CD4-positive, alpha-beta T cell treated with Interferon alpha-2 for 1 hour (primary cell): ENCODE measurements at places on chromosomes 2 and 18.

DNA sequence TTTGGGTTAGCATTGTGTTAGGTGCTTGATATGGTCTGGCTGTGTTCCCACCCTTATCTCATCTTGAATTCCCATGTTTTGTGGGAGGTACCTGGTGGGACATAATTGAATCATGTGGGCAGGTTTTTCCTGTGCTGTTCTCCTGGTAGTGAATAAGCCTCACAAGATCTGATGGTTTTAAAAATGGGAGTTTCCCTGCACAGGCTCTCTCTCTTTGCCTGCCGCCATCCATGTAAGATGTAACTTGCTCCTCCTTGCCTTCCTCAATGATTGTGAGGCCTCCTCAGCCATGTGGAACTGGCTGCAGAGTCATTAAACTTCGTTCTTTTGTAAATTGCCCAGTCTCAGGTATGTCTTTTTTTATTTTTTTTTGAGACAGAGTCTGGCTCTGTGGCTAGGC lies 2.8 kb downstream of the MSH2 start:
- no peak for DNase-seq

GRCh38 chr18:5419030-5419429 lies 123.5 kb upstream of the ZBTB14 start:
- DNase-seq, result no peak

DNA sequence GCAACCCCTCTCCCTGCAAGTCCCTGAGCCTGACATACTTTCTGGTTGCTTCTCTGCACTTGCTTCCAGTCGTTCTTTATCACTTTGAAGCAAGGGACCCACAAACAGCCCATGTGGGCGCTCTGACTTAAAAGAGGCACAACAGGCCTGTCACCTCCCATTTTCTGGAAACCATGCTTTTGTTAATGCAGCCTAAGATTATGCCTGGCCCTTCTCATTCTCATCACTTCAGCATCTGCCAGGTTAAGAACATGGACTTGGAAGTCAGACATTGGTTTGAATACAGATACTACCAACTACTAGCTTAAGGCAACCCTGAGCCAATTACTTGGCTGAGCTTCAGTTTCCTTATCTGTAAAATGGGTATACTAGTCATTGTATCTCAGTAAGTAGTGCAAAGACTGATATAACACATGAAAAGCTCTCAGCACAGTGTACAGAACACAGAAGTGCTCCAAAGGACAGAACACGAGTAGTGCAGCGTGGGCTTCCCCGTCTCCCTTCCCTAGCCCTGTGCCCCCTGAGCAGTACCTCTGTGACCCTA lies 141.4 kb downstream of the TNS1 start:
- no peak for DNase-seq

GRCh38 chr2:64866797-64867196 lies 122.4 kb upstream of the SLC1A4 start:
- DNase-seq, result no peak

DNA sequence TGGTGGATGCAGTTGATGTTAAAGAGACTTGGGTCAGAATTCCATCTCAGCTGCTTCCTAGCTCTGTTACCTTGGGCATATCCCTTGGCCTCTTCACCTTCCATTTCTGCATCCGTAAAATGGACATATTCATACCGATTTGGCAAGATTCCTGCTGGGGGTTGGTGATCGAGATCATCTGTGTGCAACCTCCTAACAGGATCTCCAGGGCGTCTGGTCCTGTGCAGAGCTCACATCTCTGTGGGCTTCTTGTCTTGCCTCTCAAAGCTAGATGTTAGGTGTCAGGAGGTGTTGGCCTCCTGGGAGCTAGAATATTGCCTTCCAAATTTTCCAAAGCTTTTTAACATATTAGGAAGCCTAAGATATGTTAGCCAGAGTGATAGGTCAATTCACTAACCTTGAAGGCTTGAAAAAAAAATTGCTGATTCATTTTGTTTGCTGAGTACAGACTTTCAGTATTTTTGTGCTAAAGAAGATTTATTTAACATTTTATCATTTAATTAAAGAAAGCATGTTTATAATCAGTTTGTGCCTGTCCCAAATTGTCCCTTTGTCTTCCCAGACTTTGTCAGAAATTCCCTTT lies 69.7 kb upstream of the ZNF516 start:
- no peak for DNase-seq

- no peak for DNase-seq
Observed at GRCh38 chr2:120670771-120671480, 64.7 kb upstream of the GLI2 start.

- no peak for DNase-seq
Observed at GRCh38 chr18:61985681-61986080, 92.9 kb upstream of the RNF152 start.

DNA sequence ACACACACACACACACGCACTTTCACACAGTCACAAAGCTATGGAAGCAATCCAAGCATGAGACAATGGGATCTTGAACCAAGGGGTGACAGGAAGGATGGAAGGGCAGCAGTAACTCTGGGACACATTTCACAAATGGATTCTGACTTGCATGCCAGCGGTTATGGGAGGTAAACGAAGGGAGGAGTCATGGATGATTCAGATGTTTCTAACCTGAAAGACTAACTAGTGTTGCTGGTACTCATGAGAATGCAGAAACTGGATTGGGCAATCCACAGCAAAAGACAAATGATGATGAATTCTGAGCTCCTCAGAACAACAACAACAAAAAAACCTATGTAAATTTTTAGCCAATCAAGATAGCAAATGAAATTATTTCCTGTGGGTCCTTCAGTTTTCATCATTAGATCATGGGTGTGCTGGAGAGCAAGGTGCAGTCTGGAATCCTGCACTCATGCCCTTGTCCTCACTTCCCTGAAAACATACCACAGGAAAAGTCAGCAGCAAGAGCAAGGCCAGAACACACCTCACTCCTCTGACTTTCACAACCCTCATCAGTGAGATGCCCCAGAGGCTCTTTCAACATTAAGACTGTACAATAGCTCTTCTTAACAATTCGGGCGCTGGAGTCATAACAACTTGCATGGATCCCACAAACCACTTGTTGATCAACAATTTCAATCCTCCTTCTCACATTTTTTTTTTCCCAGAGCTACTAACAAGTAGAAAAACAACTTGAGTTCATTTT lies 32.6 kb downstream of the ABCA12 start:
- no peak for DNase-seq

DNA sequence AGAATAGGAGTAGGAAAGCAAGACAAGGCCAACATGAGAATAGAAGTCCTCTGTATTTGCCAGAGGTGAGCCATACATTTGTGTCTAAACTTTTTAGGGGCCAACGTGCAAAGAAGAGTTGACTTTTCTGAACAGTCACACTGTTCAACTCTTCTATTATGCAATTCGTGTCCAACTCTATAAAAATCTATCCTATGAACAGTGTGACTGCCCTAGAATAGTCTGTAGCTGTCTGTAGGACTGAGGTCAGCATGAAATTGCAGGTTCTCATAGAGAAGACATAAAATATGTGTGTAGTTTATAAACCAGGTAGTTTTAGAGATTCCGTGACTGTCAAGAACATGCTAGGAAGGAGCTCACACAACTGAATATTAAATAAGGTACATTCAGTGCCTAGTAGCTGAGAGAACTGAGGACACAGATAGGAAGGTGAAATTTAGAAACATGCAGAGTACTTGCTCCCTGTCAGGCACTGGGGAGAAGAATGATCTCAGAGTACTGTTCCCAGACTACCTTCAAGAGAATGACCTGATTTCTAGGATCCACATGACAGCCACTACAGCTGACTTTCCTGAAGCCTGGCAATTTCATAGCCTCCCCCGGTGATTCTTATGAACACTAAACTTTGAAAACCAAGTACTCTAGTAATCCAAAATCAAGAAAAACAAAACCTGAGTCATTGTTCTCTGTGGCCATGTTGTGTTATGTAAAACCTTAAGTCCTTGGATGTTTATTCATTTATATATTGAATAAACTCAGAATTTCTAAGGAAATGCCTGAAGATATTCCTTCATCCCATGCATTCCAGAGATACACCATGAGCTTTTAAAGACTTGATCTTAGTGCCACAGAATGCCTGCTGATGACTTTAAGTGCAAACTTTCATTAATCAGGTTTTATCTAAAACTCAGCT lies 201.5 kb upstream of the BOD1L2 start:
- no peak for DNase-seq

- no peak for DNase-seq
Observed at GRCh38 chr2:171323971-171324528, 109.7 kb downstream of the METTL8 start.

DNA sequence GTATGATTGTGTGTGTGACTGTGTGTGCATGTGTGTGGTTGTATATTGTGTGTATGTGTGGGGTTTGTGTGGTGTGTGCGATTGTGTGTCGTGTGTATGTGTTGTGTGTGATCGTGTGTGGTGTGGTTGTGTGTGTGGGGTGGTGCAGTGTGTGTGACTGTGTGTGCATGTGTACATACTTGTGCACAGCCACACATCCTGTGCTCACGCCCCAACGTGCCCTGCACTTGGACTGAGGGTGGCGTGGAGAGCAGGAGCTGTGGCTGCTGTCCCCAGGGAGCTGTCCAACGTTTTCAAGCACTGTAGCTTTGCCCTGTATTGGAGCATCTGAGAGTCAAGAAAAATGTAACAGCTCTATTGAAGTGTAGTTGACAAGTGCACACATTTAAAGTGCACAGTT lies 243.2 kb upstream of the HDAC4 start:
- peak; percentile 19 for DNase-seq

- no peak for DNase-seq
Observed at GRCh38 chr18:47118981-47119380, 31.3 kb downstream of the HDHD2 start.

- no peak for DNase-seq
Observed at GRCh38 chr2:238502956-238503791, 76.4 kb downstream of the ASB1 start.

- no peak for DNase-seq
Observed at GRCh38 chr2:235238537-235238936, 255.3 kb upstream of the AGAP1 start.

DNA sequence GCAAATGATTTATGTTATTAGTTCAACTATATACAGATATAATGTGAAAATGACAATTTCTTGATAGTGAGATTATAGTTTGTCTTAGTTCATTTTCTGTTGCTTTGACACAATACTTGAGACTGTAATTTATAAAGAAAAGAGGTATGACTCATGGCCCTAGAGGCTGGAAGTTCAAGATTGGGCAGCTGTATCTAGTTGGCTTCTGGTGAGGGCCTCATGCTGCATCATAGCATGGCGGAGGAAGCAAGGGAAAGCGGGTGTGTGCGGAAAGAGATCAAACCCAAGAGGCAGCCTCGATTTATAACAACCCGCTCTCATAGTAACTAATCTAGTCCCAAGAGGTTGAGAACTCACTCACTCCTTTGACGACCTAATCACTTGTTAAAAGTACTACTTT lies 11.4 kb downstream of the PLEKHA3 start:
- DNase-seq, result no peak

- no peak for DNase-seq
Observed at GRCh38 chr2:197085665-197086064, 159.2 kb upstream of the PGAP1 start.

DNA sequence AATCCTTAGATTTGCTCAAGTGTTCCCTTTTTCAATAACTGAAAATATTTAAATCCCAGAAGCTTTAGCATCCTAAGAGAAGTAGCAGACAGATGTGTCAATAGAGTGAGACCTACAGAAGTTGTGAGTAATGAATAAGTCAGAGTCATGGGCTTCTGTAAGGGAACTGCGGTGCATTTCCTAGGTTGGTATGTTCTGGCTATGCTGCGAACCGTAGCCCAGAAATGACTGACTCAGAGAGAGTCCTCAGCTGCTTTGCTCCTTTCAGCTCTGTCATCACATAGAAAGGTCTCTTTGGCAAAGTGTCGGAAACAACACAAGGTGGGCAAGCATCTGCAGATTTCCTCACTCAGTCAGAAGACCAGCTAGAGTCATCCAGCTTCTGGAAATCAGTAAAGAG lies 297.1 kb downstream of the ARHGAP15 start:
- DNase-seq, result no peak
